Activated CD8-positive, alpha-beta T cell treated with anti-CD3 and anti-CD28 coated beads for 36 hours (primary cell): ENCODE measurements at places on chromosomes 16 and 17. TPM values are rescaled to one million over a fixed set of nuclear protein-coding genes. Genes with fewer than 3 reads are reported as not detected.

GRCh38 chr17:3621146-3621720, 12.0 kb upstream of the TRPV1 start:
- no peaks in the 10 kb centered on the region for H3K4me1 ChIP-seq
- H3K27me3 ChIP-seq, result no peaks in the 10 kb centered on the region
- H3K27ac ChIP-seq, result no peak overlapping the region
- no peak overlapping the region for H3K4me3 ChIP-seq
- DNase-seq, result no peak

DNA sequence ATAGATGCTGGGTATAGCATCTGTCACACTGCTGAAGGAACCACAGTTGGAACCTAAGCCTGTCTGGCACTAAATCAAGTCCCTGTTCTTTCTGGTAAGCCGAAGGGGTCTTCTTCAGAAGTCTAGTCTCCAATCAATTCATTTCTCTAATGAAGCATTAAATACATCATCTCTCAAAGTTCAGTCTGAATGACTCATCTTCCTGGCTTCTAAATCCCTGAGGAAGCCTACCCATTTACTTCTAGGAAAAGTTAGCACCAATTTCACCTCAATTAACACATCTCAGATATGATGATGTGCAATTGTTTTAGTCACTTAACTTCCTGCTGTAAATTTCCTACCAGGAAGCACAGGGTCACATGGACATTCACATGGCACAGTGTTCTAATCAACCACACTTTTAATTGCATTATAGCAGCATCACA, 49.9 kb downstream of the TEX14 start:
- no peaks in the 10 kb centered on the region for H3K36me3 ChIP-seq
- no peak for DNase-seq
- H3K27me3 ChIP-seq, result no peaks in the 10 kb centered on the region
- peak overlapping the region; percentile 30 for H3K27ac ChIP-seq

DNA sequence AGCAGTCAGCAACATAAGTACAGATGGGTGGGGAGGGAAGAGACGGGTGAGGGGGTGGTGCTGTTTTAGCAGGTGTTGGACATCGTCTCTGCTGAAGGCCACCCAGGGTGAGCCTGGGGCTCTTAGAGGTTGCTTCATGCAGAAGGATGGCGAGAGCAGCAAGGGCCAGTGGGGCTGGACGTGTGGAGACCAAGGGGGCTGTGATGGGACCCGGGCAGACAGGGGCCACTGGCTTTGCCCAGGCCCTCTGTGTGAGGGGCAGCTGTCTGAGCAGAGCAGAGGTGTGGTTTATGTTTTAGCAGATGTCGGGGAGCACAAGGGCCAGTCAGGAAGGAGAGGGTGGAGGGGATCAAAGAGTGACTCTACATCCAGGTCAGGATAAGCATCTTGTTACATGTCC, 4.8 kb downstream of the NARF start:
- no peaks in the 10 kb centered on the region for H3K27me3 ChIP-seq
- peaks cover 8% of the 10 kb centered on the region for H3K4me1 ChIP-seq
- peak overlapping the region; percentile 55 for H3K27ac ChIP-seq
- no peak for DNase-seq
- H3K4me3 ChIP-seq, result no peak overlapping the region

GRCh38 chr17:292531-293382, 59.9 kb downstream of the RPH3AL start:
- no peak overlapping the region for H3K4me3 ChIP-seq
- no peaks in the 10 kb centered on the region for H3K36me3 ChIP-seq
- no peak overlapping the region for H3K27ac ChIP-seq
- peaks cover 13% of the 10 kb centered on the region for H3K4me1 ChIP-seq

DNA sequence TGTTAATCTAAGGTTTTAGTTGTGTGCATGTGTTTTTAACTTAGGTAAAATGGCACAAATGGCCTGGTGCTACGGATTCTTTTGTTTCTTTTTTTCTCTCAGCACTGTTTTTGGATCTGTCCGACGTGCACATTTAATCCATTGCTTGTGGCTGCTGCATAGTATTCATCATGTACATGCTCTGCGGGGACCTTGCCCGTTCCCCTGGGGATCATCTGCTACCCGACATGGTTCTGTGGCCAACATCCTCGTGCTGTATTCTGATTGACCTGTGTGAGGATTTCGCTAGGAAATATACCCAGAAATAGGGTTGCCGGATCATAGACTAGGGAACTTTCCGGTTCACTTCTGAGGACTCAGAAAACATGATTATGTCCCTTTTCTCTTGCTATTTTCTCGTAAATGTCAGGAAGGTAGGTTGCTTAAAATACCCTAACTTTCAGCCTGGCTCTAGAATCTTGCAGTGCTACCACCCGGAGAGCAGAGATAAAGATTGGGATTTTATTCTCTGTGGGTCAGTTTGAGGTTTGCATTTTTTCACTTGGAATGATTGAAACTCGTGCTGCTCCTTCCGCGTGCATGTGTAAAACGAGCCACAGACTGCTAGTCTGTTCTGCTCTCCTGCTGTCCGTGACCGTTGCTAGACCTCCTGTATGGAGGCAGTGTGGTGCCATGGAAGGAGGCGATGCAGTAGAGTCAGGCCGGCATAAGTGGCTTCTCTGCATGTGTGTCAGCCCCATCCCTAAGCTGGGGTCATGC, 42.9 kb downstream of the LDHD start:
- DNase-seq, result no peak
- H3K27me3 ChIP-seq, result no peaks in the 10 kb centered on the region
- peaks cover 3% of the 10 kb centered on the region for H3K36me3 ChIP-seq
- H3K4me3 ChIP-seq, result no peak overlapping the region

GRCh38 chr16:55272744-55273143, 51.3 kb upstream of the IRX6 start:
- H3K27ac ChIP-seq, result no peak overlapping the region
- H3K36me3 ChIP-seq, result no peaks in the 10 kb centered on the region
- no peak overlapping the region for H3K4me3 ChIP-seq
- peaks cover 6% of the 10 kb centered on the region for H3K27me3 ChIP-seq
- no peaks in the 10 kb centered on the region for H3K4me1 ChIP-seq

DNA sequence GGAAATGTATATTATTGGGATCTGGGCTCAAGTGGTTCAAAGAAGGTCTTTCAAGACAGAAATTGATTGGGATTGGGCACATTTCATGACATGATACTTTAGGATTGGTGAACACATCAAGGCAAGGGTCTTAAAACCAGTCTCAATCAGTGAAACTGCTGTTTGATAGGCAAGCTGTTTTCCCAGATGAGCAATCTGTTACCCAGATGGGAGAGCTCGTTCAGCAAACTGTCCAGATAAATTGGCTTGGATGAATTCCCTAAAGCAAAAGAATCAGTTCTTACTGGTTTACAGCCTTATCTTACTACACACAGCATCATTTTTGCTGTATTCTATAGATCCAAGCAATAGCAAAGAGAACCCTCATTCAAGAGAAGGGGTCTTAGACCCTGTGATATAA, 31.0 kb upstream of the CNEP1R1 start:
- no peaks in the 10 kb centered on the region for H3K4me1 ChIP-seq
- no peak overlapping the region for H3K4me3 ChIP-seq
- no peak for DNase-seq
- no peaks in the 10 kb centered on the region for H3K36me3 ChIP-seq

The MRM3 gene
- total RNA-seq, result 36.2 TPM

The NEUROD2 gene
- not detected for total RNA-seq

The TMEM88 gene
- 2.4 TPM for total RNA-seq

The ACSM5 gene
- total RNA-seq, result not detected

The PABPN1L gene
- total RNA-seq, result not detected

The HOXB5 gene
- not detected for total RNA-seq

The TP53TG3B gene
- not detected for total RNA-seq

The CTF1 gene
- total RNA-seq, result 0.32 TPM
